ENCODE measurements at places on chromosomes 1 and 21.

GRCh38 chr1:242086093-242086492, 87.2 kb upstream of the MAP1LC3C start:
- no peak for DNase-seq

- no peak for DNase-seq
These were observed 99.6 kb upstream of the FBXO28 start for GRCh38 chr1:224014330-224014649.

DNA sequence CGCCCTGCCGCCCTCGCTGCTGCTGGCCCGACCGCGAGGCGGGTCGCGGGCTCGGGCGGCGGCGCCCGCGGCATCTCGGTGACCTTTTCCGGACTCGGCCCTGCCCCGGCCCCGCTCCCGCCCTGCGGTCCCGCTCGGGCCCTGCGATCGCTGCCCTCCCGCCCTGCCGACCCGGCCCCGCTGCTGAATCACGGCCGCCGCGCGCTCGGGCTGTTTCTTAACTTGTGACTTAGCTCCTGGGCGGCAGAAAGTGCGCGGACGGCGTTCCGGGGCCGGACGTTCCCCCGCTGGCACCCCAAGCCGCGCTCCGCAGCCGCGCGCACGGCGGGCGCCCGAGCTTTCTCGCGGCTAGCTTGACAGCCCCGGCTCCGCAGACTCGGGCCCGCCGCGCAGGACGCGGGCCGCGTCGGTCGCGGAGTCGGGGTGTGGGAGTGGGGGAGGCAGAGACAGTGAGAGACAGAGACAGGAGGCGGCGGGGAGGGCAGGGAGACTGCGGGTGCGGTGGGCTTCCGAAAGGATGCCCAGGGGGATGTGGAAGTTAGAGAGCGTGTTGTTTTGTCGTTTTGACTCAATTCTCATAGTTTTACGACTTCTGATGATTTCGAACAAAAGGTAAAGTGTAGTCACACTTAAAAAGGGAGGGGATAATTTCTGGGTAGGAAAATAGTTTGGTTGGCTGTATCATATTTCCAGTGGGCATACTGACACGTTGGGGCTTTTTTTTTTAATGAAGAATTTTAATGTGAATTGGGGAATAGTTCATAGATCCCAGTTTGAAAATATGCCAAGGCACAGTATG, 49.8 kb downstream of the PRDM2 start:
- peak; percentile 18 for DNase-seq

DNA sequence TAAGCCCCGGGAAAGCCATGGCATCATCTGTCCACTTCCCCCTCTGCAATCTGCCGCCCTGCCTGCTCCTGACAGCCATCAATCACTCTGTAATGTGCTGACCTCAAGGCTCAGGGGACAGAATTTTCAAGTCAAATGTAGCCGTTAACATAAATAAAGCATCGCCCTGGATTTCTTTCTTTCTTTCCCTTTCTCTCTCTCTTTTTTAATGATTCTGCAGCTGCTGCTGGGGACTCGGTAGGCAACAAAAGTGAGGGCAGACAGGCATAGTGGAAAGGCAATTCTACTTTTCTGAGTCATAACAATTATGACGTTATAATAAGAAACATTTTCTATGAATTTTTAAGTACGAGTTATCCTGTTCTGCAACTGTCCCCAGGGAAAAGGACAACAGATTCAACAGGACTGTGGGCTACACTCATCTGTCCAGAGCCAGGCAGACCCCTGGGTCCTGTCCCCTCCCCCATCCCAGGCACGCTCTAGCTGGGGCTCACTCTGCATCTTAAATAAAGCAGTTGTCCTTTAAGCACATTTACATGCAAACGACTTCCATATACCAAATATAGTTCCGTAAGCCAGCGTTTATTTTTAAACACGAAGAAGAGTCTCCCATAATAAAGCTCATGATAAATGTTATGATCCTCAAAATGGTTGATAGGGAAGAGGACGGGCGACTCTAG, 78.7 kb downstream of the SSBP3 start:
- DNase-seq: no peak

- DNase-seq: no peak
These were observed 8.0 kb upstream of the AKR1A1 start for GRCh38 chr1:45542591-45542990.

DNA sequence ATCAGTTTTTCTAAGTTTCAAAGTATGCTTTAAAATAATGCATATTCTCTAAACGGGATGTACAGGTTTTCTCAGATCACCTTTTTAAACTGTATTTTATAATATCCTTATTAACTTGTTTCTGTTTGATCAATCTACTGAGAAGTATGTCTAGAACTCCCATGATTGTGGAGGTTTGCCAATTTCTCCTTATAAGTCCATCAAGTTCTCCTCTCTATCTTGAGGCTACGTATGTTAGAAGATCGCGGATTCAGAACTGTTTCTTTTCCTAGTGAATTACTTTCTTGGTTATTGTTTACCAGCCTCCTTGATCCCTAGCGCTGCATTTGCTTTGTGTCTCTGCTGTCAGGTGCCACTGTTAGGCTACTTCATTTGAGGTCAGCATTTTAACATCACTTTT, 89.2 kb downstream of the NPHP4 start:
- no peak for DNase-seq

- DNase-seq: no peak
These were observed 4.2 kb upstream of the IBA57 start for GRCh38 chr1:228161362-228161761.

DNA sequence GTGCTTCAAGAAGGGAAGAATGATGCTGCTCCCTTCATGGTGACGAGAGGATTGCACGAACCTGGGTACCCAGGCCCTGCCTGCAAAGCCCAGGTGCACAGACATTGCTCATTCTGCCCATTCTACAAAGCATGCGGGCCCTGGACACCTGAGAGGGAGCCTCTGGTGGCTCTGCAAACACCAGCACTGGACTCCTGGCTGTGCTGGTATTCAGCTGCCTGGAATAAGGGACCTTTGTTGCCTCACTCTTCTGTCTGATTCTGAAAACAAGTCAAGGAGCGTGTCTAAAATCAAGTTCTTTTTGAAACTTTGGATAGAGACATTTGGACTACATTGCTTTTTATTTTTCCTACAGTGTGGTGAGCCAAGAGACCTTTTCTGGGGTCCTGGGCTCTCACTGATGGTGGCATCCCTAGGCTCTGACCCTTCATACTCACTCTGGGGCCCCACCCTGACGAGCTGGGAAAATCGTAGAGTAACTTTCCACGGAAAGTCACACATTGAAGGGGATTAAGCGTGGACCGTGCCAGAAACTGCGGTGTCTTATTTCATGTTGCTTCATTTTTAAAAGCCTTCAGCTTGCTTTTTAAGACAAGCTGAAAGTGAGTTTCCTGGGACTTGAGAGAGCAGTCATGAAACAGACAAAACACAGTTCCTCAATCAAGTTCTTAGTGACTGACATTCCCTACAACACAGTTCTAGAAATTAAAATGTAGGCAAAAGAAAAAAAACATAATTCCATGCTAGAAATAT, 24.0 kb downstream of the ABCA4 start:
- DNase-seq: no peak

DNA sequence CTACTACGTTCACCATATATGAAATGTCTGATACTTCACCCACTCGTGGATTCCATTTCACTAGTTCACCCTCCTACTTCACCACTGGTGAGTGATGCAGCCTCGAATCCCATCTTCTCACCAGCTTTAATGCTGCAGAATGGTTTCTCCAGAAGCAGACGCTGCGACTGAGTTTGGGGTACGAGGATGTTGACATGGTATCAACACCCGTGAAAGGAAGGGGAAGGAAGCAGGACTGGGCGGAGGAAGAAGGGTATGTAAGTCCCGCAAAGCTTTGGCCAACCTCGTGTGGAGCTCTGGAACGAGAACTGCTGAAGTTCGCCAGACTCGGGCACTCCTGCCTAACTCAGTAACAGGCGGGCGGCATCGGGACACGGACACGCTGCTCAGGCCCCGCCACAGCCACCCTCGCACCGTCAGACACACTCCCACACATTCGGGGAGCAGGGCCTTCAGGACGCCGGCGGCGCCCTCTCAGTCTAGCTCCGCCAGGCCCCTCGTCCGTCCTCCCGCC, 833 bp upstream of the DIP2A start:
- no peak for DNase-seq

DNA sequence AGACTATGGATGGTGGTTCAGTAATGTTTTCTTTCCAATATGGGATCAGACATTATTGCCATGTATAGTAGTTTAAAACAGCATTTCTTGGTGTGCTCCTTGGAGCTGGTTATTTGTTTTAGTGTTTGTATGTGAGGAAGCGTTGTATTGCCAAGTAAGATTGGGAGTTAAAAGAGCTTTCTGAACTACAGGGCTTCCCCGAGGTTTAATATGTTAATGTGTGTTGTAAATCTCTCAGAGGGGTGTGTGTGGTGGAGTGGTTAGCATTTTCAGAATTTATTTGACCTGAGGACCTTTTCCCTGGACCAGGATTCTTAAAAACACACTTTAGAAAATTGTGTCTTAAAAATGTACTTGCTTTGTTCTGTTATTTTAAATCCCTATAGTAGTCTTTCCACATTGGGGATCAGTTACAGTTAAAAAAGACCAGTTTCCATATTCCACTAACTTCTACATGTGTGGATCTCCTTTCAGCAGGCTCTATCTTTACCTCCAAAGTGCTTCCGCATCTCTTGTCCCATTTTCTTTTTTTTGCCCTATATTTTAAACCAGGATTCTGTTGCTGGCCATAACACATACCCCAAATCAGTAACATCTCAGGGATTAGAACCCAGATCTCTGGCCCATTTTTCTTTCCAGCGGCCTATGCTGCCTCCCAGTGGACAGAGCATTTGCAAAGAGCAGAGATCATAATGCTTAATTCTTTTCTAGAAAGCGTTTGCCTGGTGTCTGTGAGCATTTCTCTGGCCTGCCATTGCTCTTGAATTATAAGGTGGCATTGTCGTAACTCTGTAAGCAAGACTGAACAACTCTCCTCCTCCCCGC, 58.6 kb downstream of the PBX1 start:
- DNase-seq: peak; percentile 51

- no peak for DNase-seq
These were observed 207.8 kb downstream of the SIPA1L2 start for GRCh38 chr1:232422098-232422497.

GRCh38 chr1:100267284-100267683, 1.3 kb downstream of the RTCA start:
- DNase-seq: no peak

GRCh38 chr1:233295237-233295974, at the start of gene PCNX2:
PCNX2 (minus strand) TSS chr1:233295725; CDS start chr1:233295478, 247 bp downstream.
- DNase-seq: peak; percentile 65

- peak; percentile 5 for DNase-seq
These were observed 8.4 kb downstream of the LRP8 start for GRCh38 chr1:53319296-53320101.

DNA sequence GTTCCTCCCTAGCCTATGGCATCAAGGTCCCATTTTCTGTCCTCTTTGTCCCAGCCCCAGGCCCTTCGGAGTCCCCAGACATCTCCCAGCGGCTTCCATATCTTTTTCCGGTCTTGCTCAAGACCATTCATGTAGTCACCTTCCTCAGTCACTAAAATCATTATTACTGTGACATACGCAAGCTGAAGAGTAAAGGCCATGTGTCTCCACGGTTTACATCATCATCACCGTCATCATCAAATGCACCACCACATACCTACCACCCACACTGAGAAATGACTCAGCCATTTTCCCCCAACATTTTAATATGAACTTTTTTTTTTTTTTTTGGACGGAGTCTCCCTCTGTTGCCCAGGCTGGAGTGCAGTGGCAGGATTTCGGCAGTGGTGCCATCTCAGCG, 43.4 kb downstream of the FHAD1 start:
- no peak for DNase-seq

DNA sequence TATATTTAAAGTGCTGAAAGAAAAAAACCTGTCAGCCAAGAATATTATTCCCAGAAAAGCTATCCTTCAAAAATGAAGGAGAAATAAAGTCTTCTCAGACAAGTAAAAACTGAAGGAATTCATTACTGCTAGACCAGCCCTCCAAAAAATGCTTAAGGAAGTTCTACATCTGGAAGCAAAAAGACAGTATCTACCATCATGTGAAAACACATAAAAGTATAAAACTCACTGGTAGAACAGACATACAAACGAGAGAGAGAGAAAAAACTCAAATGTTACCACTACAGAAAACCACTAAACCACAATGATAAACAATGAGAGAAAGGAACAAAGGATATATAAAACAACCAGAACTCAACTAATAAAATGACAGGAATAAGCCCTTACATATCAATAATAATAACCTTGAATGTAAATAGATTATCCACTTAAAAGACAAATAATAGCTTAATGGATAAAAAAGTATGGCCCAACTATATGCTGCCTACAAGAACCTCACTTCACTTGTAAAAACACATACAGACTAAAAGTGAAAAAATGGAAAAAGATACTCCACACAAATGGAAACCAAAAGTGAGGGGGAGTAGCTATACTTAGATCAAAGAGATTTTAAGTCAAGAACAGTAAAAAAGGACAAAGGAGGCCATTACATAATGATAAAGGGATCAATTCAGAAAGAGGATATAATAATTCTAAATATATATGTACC, 22.0 kb downstream of the NSL1 start:
- no peak for DNase-seq

GRCh38 chr1:62774971-62775595, 8.8 kb upstream of the ATG4C start:
- DNase-seq: no peak

DNA sequence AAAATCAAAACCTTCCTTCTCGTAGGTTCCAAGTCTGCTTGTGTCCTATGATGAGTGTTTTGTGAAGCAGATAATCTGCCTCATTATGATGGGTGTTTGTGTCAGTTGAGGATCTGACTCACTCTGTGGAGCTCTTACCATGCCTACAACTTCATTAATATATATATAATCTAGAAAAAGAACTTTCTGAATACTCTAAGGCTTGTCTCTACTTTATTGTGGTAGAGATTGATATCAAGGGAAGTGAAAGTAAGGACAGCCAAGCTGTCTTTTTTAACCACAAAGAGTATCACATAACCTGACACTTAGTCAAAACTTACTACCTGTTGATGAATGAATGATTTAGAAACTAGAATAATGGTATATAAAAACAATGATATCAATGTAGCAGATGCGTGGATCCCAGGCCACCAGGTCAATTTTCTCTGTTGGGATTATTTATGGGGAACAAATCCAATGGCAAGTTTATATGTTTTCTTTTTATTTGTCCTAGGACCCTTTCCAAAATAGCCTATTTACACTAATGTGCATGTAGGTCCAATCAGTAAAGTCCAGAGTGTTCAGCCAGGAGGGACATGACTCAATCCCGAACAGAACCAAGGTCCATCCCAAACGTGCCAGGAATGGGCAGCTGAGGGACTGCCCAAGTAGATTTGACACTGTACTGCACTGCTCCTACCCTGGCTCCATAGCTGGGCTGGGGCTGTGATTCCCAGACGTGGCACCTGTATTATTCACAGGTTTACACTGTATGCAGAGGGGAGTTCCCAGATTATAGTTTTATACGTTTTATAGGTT, 182.3 kb upstream of the GREM2 start:
- no peak for DNase-seq

- no peak for DNase-seq
These were observed 68.5 kb downstream of the FOXJ3 start for GRCh38 chr1:42266253-42267135.

GRCh38 chr1:155966750-155967149, 11.6 kb downstream of the ARHGEF2 start:
- no peak for DNase-seq

- no peak for DNase-seq
These were observed 14.7 kb upstream of the CSF1 start for GRCh38 chr1:109895720-109896504.

- no peak for DNase-seq
These were observed 13.4 kb upstream of the PLEKHG5 start for GRCh38 chr1:6504887-6505286.

Data from NCI-H1105 treated with DMSO at 0.1 percent for 48 hours (cell line).